Gastrocnemius medialis (tissue), 4 donors: ENCODE measurements at places on chromosomes 5 and 9. TPM values are rescaled to one million over a fixed set of nuclear protein-coding genes. Genes with fewer than 3 reads are reported as not detected.

- no peak overlapping the region for H3K27ac ChIP-seq
- peaks cover 35% of the 10 kb centered on the region for H3K27me3 ChIP-seq
- no peak overlapping the region for H3K4me3 ChIP-seq
These were observed 2.8 kb downstream of the FBN2 start for GRCh38 chr5:128535251-128535650.

DNA sequence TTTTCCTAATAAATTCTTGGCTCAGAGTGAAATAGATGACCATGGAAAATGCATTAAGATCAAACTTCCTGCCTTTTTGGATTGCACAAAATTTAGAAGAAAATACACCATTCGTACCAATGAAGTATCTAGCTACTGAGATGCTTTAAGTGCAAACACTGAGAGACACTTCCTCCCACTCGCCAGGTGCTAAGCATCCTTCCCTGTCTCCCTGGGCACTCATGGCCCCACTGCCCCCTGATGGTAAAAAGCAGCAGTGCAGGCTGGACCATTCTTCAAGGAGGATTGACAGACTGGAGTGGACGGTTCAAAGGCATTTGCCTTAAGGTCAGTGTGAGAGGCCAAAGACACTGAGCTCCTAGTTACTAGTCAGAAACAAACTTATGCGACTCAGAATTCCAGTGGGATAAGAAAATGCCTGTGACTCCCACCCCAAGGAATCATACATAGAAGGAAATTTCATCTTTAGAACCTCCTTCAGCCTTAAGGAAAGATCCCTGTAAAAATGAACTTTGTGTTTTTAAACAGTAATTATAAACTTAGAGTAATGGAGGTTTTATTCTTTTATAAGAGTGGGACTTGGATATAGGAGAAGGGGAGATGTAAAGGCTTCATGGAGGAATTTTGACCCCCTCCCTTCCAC, 86.0 kb upstream of the SLC30A5 start:
- no peaks in the 10 kb centered on the region for H3K36me3 ChIP-seq
- no peak overlapping the region for H3K4me3 ChIP-seq
- H3K4me1 ChIP-seq: no peaks in the 10 kb centered on the region
- peak; percentile 35 for DNase-seq

DNA sequence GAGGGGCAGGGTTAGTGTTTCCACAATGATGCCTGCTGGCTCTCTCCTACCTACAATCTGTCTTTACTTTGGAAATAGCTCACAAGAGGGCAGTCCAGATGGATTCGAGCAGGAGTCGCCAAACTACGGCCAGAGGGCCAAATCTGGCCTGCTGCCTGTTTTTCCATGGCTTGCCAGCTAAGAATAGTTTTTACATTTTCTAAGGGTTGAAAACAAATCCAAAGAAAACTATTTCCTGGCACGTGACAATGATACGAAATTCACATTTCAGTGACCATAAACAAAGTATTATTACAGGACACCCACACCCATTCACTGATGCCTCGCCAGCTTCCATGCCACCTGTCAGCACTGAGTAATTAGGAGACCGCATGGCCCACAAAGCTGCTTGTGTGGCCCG, 162.9 kb upstream of the WWC1 start:
- H3K4me3 ChIP-seq: no peak overlapping the region
- DNase-seq: no peak
- no peaks in the 10 kb centered on the region for H3K27me3 ChIP-seq
- no peaks in the 10 kb centered on the region for H3K4me1 ChIP-seq
- H3K36me3 ChIP-seq: no peaks in the 10 kb centered on the region

GRCh38 chr9:134969156-134970045, 51.7 kb upstream of the FCN1 start:
- H3K27me3 ChIP-seq: peaks cover 24% of the 10 kb centered on the region
- no peak for DNase-seq
- no peaks in the 10 kb centered on the region for H3K4me1 ChIP-seq
- H3K36me3 ChIP-seq: no peaks in the 10 kb centered on the region

- no peak overlapping the region for H3K4me3 ChIP-seq
- DNase-seq: no peak
- no peaks in the 10 kb centered on the region for H3K4me1 ChIP-seq
- H3K27me3 ChIP-seq: peaks cover 4% of the 10 kb centered on the region
- no peaks in the 10 kb centered on the region for H3K36me3 ChIP-seq
These were observed 95.8 kb upstream of the DAP start for GRCh38 chr5:10856683-10857337.

GRCh38 chr9:125337236-125337635, 75.6 kb downstream of the GAPVD1 start:
- no peak for DNase-seq
- H3K4me3 ChIP-seq: no peak overlapping the region
- H3K4me1 ChIP-seq: no peaks in the 10 kb centered on the region

DNA sequence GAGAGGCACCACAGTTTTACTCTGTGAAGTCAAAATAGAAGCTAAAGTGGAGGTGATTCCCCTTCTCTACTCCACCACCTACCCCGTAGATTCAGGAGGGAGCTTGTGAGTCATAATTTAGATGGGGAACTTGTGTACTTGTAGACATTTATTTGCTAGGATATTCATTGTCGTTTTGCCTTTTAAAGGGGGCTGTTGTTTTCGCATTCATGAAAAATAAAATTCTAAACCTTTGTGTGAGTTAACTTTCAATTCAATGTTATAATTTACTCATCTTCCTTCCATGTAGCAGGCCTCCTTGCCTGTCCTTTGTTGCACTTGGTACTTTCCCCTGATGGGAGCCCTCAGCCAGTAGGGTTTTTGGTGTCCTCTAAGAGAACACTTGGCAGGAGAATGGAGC, 22.0 kb downstream of the SECISBP2 start:
- H3K27ac ChIP-seq: no peak overlapping the region
- no peaks in the 10 kb centered on the region for H3K27me3 ChIP-seq
- H3K4me1 ChIP-seq: no peaks in the 10 kb centered on the region

- H3K4me3 ChIP-seq: no peak overlapping the region
- DNase-seq: no peak
- no peak overlapping the region for H3K27ac ChIP-seq
- no peaks in the 10 kb centered on the region for H3K36me3 ChIP-seq
- no peaks in the 10 kb centered on the region for H3K4me1 ChIP-seq
- no peaks in the 10 kb centered on the region for H3K27me3 ChIP-seq
These were observed 148.9 kb downstream of the GCNT1 start for GRCh38 chr9:76607730-76608436.

DNA sequence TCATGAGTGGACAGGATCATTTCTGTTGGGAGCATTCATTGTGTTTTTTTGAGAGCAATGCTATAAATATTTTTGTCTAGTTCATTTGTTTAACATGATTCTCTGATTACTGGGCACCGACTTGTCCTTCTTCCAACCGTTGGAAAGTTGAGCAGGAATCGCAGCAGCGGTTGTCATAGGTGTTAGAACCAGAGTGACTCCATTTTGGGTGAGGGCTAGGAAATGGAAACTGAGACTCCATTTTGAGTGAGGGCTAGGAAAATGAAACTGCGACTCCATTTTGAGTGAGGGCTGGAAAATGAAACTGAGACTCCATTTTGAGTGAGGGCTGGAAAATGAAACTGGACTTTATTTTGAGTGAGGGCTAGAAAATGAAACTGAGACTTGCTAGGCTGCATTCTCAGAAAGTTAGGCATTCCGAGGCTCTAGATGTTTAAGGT, 100.6 kb downstream of the ICE1 start:
- no peaks in the 10 kb centered on the region for H3K36me3 ChIP-seq
- H3K27ac ChIP-seq: no peak overlapping the region
- H3K4me1 ChIP-seq: no peaks in the 10 kb centered on the region
- H3K4me3 ChIP-seq: no peak overlapping the region
- H3K27me3 ChIP-seq: no peaks in the 10 kb centered on the region

DNA sequence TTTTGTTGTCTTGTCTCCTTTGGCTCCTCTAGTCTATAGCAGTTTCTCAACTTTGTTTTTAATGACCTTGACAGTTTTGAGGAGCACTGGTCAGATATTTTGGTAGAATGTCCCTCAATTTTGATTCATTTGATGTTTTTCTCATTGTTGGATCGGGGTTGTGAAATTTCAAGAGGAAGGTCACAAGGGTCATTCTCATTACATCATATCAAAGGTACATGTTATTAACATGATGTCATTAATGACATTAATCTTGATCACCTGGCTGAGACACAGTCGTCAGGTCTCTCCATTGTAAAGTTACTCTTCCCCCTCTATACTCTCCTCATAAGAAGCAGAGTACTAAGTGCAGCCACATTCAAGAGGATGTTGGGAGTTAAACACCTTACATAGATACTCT, 7.2 kb downstream of the ISOC1 start:
- peaks cover 8% of the 10 kb centered on the region for H3K36me3 ChIP-seq
- no peaks in the 10 kb centered on the region for H3K27me3 ChIP-seq
- no peak overlapping the region for H3K27ac ChIP-seq
- peaks cover 43% of the 10 kb centered on the region for H3K4me1 ChIP-seq

DNA sequence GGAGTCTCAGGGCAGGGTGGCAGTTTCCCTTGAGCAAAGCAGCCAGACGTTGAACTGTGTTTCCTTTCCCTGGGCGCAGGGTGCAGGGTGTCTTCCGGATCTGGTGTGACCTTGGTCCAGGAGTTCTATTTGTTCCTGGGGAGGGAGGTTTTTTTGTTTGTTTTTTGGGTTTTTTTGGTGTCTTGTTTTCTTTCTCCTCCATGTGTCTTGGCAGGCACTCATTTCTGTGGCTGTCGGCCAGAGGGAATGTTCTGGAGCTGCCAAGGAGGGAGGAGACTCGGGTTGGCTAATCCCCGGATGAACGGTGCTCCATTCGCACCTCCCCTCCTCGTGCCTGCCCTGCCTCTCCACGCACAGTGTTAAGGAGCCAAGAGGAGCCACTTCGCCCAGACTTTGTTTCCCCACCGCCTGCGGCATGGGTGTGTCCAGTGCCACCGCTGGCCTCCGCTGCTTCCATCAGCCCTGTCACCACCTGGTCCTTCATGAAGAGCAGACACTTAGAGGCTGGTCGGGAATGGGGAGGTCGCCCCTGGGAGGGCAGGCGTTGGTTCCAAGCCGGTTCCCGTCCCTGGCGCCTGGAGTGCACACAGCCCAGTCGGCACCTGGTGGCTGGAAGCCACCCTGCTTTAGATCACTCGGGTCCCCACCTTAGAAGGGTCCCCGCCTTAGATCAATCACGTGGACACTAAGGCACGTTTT, 3.5 kb upstream of the PHYHD1 start:
- H3K4me1 ChIP-seq: peaks cover 80% of the 10 kb centered on the region
- DNase-seq: peak; percentile 65
- no peaks in the 10 kb centered on the region for H3K36me3 ChIP-seq

DNA sequence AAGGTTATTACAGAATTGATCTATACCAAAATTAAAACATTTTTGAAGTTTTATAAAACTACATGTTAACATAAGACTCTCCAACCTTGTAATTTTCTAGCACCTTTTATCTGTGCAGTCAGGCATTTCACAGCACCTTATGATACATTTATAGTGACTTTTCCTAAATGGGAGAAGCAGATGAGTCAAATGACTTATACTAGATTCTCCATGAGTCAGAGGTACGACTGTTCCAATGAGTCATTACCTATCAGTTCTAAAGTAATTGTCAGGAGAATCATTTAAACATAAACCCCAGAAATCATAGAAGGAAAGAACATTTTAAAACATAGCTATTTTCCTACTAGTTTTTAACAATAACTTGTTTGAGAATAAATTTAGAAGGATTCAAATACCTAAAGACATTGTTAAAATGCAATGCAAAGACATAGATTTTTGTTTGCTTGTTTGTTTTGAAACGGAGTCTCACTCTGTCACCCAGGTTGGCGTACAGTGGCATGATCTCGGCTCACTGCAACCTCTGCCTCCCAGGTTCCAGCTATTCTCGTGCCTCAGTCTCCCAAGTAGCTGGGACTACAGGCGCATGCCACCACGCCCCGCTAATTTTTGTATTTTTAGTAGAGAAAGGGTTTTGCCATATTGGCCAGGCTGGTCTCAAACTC, 34.7 kb upstream of the DMXL1 start:
- no peaks in the 10 kb centered on the region for H3K36me3 ChIP-seq
- no peak for DNase-seq
- no peaks in the 10 kb centered on the region for H3K4me1 ChIP-seq
- H3K27ac ChIP-seq: no peak overlapping the region
- H3K27me3 ChIP-seq: no peaks in the 10 kb centered on the region

GRCh38 chr5:5221724-5222123, 81.6 kb downstream of the ADAMTS16 start:
- no peaks in the 10 kb centered on the region for H3K27me3 ChIP-seq
- H3K27ac ChIP-seq: no peak overlapping the region
- no peak overlapping the region for H3K4me3 ChIP-seq
- H3K36me3 ChIP-seq: no peaks in the 10 kb centered on the region
- peaks cover 12% of the 10 kb centered on the region for H3K4me1 ChIP-seq
- DNase-seq: no peak

DNA sequence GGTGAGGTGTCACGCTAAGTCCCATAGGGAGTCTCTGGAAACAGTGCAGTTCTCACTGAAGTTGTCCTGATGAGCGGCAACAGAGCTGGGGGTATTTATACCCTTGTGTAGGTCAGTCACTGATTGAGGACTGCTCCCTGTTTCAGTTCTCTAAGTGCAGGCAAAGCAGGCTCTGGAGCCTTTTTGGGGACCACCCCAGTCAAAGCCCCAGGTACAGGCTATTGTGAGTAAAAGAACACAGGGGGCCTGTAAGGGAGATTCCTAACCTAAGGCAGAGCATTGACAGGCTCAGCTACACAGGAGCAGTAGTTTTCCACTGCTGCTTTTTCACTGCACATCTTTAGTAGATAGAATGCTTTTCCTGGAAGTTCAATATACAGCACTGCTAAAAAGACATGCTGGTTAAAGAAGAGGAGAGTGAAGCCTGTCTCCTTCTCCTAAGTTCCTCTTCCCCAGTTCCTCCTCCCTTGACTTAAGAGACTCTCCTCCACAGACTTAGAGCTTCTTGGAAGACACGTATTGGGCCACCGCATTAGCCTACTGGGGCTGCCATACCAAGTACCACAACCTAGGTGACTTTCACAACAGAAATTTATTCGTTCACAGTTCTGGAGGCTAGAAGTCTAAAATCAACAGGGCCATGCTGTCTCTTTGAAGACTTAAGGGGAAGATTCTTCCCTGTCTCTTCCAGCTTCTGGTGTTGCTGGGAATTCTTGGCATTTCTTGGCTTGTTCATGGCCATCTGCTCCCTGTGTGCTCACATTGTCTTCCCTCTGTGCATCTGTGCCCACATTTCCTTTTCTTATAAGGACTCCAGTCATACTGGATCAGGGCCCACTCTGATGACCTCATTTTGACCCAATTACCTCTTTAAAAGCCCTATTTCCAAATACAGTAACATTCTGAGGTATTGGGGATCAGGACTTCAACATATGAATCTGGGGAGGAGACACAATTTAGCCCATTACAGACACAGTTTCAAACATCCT, 221.0 kb downstream of the ESM1 start:
- no peak overlapping the region for H3K4me3 ChIP-seq
- no peaks in the 10 kb centered on the region for H3K4me1 ChIP-seq
- DNase-seq: no peak
- H3K27ac ChIP-seq: no peak overlapping the region
- no peaks in the 10 kb centered on the region for H3K27me3 ChIP-seq

Gene SLC36A2
- total RNA-seq: 22.9 TPM

Gene ARL14EPL
- 0.82 TPM for total RNA-seq

Gene OLFML2A
- 6.9 TPM for total RNA-seq

Gene GPRIN1
- total RNA-seq: 0.44 TPM

Gene HACD4
- 0.46 TPM for total RNA-seq

Gene TPPP
- 2.4 TPM for total RNA-seq

Gene KIF4B
- total RNA-seq: 0.16 TPM

Gene SLC46A2
- total RNA-seq: not detected

Gene DPM2
- 5.3 TPM for total RNA-seq

Gene CWC27
- 8.4 TPM for total RNA-seq

Gene TMEM171
- 0.27 TPM for total RNA-seq

Gene FAM81B
- total RNA-seq: not detected

Gene TMEM232
- total RNA-seq: not detected
